ENCODE measurements at places on chromosomes 5 and 9.

- DNase-seq: no peak
Observed at GRCh38 chr5:53313145-53313544, 167.3 kb upstream of the FST start.

DNA sequence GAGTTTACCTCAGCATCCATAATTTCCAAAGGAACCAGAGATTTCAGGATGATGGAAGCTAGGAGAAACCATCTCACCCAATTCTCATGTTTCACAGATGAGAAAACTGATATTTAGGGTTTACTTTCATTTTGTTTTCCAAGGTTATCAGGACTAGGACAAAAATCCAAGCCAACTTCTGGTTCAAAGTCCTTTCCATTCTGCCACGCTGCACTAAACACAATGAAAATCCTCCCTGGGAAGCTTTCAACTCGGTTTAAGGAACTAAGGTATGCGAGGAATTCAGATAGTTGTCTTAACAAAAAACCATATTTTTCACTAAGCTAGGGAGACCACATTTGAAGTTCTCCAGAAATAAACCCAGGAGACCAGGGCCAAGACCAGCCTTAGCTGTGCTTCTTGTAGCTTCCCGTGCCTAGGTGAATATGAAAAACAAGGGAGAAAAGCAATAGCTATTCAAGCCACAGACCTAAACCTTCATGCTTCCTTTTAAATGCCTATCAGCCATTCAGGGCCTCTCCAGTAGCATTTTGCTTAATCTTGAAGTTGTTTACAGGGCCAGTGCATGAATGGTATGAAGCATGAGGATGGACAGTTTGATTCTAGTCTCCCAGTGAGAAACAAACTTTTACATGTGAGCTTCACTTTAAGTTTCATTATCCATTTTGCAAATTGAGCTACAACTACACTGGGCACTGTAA lies 167.9 kb downstream of the DENND1A start:
- DNase-seq: no peak

DNA sequence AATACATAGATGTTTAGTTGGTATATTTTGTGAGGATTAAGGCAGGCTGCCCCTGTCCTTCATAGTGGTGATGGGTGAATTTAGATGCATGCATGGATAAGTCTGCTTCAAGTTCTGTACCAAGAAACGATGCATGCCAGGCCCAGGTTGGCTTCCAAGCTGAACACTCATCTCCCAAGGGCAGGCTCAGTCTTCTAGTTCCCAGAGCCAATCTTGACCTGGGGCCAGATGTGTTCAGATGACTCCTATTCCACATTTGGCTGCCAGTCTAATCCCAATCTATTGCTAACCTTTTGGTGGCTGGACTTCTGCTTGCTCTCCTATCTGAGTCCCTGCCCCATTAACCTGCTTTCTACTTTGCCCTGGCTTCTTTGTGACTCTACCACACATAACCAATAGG lies 18.5 kb upstream of the SNAPC3 start:
- DNase-seq: no peak

- no peak for DNase-seq
Observed at GRCh38 chr9:131754846-131755245, 15.0 kb upstream of the RAPGEF1 start.

DNA sequence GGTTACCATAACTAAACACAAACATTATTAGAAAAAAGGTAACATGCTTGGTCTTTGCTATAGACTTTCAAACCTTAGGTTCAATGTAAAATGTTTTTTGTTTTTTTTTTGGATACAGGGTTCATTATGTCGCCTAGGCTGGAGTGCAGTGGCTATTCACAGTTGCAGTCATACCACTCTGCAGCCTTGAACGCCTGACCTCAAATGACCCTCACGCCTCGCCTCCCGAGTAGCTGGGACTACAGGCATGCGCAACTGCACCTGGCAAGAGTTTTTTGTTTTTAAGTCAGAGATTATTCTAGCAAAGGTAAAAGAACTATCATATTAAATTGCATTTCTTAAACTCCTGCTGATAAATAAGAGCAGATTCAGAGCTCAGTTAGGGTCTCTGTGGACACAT lies 55.1 kb upstream of the NR5A1 start:
- DNase-seq: no peak

Measured in AG08395 (cell line).